ENCODE measurements at places on chromosomes 4 and X.

GRCh38 chr4:186500721-186501304, 54.6 kb downstream of the MTNR1A start:
- no peak for DNase-seq

DNA sequence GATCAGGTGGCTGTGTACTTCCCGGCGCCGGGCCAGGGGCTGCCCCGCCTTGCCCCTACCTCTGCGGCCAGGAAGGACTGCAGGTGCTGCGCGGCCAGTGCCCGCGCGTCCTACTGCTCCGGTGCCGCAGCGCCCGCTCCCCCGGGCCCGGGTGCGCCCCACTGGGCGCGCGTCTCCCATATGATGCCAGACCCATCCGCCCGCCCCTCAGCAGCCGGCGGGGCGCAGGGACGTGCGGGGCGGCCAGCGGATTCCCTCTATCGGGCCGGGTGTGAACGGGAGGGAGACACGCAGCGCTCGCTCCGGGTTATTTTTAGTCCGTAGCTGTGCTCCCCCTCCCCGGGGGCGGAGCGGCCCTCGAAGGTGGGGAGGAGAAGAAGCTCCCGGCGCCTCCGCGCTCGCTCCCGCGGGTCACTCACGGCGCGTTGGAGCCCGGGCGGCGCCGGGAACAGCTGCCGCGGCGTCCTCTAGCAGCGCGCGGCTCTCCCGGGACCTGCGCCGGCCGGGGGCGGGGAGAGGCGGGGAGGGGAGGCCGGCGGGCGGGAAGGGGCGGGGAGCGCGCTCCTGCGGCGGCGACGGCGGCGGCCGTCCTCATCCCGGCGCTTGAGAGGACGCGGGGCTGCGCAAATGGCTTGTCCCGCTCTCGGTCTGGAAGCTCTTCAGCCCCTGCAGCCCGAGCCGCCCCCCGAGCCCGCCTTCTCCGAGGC, 103.6 kb downstream of the UCHL1 start:
- no peak for DNase-seq

DNA sequence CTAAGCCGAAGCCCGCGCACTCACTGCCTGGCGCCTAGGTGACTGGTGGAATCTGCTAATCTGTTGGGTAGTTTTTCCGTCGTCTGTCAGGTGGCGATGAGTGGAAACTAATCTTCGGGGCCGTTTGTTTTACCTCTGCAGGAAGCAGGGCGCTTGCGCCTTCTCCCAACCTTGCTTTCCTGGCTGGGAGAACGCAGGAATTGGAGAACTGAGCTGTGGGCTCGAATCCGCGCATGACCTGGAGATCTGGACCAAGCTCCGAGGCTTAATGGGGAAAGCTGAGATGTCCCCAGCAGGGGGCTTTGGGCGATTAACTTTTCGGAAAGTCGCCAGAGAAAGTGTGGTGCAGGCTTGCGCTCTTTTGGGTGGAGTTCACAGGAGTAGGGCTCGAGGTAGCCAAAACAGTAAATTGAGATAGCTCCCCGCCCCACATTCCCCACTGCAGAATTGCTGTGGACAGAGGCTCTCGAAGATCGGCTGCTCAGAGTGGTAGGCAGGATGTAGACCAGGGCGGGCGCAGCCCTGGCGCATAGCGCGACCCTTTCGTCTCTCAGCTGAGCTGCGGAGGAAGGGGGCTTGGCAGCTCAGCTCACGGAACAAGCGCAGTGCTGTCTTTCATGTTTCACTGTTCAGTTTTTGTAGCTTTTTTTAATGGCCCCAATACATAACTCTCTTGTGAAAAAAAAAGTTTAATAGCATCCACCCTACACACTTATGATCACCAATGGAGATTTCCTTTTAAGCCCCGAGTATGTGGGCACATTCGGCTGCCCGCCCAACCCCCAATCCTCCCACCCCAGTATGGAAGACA, 2.7 kb upstream of the FGF5 start:
- DNase-seq = no peak

DNA sequence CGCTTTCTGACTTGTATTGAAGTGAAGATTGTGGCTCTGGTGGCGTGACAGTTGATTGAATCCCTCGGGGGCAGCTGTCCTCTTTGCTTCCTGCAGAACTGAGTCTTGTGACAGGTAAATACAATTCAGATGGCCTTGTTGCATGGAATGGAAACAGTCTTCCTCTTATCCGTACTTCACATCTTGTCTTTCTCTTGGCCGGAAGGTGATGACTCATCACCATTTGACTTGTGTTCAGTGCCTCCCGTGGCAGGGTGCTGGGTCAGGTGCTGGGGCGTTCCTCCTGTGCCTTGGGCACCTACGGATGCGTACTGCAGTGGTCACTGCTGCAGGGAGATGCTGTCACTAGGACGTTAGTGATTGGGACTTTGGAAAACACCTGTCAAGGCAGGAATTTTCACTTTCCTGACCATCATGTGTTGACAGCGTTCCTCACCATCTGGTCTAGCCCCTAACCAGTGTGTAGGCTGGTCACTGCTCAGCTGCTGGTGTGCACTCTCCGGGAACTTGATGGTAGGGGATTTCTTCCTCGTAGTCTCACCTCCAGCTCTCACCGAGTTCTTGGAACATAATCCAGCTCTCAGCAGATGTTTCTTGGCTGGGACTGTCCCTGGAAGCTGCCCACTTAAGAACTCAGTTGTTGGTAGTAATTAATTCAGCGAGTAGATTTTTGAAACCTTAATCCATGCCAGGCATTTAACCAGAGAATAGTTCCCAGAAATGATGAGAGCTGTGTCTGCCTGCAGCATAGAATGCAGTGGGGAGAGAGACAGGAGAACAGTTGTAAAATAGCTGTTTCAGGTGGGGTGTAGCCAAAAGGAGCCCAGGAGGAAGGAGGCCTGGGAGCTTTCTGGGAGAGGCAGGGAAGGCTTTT, 7.2 kb downstream of the TBC1D14 start:
- peak; percentile 80 for DNase-seq

DNA sequence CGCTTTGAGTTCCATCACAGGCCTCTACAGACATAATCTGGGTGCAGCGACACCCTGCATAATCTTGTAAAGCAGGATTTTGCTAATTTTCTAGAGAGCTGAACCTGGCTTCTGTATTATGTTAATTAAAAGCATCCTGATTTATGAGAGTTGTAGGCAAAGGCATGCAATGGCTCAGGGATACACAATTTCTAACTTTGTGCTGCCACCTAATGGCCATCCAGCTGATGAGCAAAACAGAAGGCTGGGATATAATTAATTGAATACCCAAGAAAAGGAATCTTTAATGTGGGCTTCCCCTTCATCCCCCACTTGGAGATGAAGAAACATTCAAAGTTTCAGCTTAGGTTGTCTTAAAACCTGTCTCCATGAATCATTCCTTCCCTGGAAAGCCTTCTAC, 78.1 kb downstream of the BMP15 start:
- DNase-seq = peak; percentile 15

DNA sequence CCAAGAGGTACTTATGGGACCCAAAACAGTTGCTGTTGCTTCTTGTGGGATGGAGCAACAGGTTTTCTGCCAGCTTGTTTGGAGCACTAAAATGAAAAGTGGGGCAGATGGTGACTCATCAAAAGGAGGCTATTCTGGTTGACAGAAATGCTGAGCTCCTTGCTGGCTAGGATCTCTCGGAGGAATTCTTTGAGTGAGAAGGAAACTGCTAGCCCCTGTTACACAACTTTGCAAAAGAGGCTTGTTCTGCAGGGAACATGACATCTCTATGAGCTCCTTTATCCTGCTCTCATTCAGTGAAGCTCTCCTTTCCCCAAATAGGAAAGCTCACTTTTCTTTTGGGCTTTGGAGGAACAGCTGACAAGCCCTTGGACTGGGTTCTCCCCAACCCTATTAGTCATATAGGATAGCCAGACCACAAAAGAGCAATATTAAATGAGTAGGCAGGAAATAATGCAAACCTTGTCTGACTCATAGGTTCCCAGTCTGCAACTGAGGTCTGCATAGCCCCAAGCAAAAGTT, 108.3 kb downstream of the CDS1 start:
- no peak for DNase-seq

GRCh38 chr4:53703267-53703655, 112.0 kb upstream of the LNX1 start:
- no peak for DNase-seq

DNA sequence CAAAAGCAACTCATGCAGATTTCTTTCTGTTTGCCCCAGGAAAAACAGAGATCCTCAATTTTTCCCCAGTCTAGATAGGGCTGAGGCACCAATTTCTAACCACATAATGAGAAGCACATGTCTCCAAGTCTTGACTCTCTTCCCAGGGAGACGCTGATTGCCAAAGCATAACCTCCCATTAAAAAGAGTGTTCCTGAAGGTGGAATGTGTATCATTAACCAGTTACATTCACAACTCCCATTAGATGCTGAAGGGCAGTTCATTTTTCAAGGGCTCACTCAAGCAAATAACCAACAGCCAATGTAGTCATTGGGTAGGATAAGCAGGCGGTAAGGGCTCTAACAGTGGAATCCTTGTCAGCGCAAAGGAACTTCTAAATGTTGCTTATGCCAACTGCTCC, 27.5 kb downstream of the TMEM47 start:
- no peak for DNase-seq

- no peak for DNase-seq
Observed at GRCh38 chrX:57647020-57647419, 33.0 kb downstream of the NLRP2B start.

DNA sequence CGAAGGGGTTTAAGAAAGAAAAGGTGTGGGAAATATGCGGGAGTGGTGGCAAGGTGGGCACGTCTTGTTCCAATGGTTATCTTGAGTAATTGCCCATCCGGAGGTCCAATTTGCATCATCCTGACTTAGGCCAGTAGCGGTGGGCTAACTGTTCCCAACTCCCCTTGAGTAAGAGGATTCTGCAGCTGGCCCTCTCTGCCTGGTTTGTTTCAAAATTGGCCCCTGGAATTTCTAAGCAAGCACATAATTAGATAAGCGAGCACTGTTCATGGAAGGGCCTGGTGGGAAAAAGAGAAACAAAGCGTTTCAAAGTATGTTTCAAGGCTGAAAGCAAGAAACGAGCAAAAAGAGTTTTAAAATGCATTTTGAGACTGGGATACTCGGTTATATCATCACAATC, 198.2 kb downstream of the CEP135 start:
- DNase-seq = no peak

GRCh38 chr4:40874901-40875300, 125.1 kb downstream of the NSUN7 start:
- no peak for DNase-seq

- no peak for DNase-seq
Observed at GRCh38 chr4:88908003-88908402, 149.0 kb downstream of the FAM13A start.

DNA sequence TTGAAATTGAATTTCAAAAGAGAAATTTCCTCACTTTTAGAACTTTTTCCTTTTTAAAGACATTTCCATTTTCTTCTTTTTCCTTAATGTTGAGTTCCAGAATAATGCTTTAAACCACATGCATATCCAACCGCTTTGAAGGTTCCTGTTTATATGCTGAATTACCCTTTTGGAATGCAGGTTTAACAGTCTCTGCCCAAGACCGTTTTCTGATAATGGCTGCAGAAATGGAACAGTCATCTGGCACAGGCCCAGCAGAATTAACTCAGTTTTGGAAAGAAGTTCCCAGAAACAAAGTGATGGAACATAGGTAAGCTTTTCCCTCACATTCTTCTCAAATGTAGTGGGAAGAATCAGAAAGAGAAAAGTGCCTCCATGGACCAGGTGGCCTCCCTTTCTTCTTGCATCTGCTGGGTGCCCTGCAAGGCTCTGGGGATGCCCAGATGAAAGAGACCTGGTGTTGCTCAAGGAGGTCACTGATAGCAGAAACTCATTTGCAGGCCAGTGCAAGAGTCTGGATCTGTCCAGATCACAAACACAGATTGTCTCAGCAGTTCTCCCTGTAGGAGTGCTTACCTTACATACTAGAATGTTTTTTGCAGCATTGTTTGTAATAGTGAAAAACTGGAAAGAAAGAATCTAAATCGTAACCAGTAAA, 42.9 kb downstream of the MOSPD2 start:
- no peak for DNase-seq

DNA sequence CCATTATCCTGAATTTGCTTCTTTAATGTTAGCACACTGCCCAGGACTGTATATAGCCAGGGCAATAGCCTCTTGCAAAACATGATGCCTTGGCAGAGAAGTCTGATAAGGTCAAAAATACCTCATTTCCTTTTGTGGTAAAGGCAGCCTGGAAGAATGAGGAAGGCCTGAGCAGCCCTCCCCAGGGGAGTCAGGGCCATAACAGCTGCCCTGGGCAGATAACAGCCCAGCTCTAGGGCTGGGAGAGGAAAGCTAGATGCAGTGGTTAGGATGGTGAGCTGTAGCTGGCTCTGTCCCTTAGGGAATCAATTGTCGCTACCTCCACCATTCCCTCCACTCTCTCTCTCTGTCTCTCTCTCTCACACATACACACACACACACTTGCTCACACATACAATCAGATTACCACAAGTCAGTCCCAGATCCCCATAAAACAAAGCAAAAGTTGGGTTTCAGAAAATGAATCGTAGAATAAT, 29.2 kb downstream of the EFHC2 start:
- DNase-seq = no peak

DNA sequence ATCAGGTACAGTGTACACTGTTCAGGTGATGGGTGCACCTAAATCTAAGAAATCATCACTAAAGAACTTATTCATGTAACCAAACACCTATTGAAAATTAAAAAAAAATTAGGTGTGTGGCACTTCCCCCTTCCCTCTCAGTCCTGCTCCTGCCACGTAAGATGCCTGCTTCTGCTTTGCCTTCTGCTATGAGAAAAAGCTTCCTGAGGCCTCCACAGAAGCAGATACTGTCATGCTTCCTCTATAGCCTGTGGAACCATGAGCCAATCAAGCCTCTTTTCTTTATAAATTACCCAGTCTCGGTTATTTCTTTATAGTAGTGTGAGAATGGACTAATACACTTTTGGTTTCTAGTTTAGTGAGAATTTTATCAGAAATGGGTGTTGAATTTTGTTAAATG, 459.8 kb upstream of the DIPK2B start:
- no peak for DNase-seq

DNA sequence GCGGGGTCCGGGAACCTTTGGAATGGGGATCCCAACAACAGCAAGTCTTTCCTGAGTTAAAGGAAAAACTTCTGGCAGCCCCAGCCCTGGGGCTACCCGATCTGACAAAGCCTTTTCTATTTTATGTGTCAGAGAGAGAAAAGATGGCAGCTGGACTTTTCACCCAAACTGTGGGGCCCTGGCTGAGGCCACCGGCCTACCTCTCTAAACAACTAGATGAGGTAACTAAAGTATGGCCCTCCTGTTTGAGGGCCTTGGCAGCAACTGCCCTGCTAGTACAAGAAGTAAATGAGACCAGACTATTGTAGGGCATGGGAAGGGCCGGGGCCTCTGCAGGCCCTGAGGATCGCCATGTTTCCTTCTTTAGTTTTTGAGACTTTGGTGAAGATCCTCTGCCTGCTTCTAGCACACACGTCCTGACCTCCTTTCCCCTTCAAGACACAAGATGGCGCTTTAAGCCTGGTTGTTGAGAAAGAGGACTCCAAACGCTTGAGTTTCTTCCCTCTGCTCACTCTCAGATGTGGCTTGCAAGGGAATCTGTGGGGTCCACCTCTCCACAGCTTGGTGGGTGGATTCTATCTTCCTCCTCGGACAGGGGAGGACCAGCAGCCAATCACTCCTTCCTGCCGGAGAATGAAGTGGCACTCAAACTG, 18.5 kb upstream of the DRD5 start:
- peak; percentile 50 for DNase-seq

All from activated CD4-positive, alpha-beta memory T cell treated with anti-CD3 and anti-CD28 coated beads, Interleukin-2, amount 10 ng/mL, durations not matched to agents 7 days and 5 days (primary cell).